Hematopoietic multipotent progenitor cell treated with erythropoietin and hydrocortisone succinate and interleukin-3 and kit ligand, for 6 days (in vitro differentiated cells): ENCODE measurements at places on chromosomes 1 and 21.
A peak's percentile ranks its signal among the peaks of the same experiment; 100 is the strongest.

DNA sequence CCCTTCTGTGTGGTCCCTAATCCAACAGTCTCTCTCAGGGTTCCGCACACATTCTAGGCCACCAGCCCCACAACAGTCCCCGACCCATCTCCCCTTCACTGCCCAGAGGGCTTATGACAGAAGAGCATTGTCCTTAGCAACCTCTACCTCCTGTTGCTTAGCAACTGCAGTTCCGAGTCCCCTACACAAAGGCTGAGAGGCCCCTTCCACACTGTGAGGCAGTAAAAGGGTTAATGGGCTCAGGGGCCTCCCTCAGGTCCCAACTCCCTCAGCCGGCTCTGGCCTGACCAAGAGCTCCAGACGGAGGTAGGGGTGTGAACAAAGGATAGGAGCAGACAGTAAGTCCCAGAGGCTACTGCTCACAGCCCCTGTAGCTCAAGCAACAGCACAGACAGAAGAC lies 4.3 kb downstream of the IGSF9 start:
- no peak for DNase-seq

- DNase-seq, result no peak
Measured at GRCh38 chr1:177872308-177872900, 97.5 kb downstream of the SEC16B start.

GRCh38 chr1:71593523-71593922 lies 512.7 kb upstream of the ZRANB2 start:
- DNase-seq, result peak; percentile 20

- DNase-seq, result no peak
Measured at GRCh38 chr1:11421443-11421842, 57.5 kb upstream of the DISP3 start.

GRCh38 chr1:3217181-3217641 lies 148.2 kb downstream of the PRDM16 start:
- no peak for DNase-seq

- no peak for DNase-seq
Measured at GRCh38 chr1:119026956-119027355, 38.8 kb upstream of the TBX15 start.

- peak; percentile 51 for DNase-seq
Measured at GRCh38 chr1:228735871-228736586, 750 bp downstream of the RHOU start.

DNA sequence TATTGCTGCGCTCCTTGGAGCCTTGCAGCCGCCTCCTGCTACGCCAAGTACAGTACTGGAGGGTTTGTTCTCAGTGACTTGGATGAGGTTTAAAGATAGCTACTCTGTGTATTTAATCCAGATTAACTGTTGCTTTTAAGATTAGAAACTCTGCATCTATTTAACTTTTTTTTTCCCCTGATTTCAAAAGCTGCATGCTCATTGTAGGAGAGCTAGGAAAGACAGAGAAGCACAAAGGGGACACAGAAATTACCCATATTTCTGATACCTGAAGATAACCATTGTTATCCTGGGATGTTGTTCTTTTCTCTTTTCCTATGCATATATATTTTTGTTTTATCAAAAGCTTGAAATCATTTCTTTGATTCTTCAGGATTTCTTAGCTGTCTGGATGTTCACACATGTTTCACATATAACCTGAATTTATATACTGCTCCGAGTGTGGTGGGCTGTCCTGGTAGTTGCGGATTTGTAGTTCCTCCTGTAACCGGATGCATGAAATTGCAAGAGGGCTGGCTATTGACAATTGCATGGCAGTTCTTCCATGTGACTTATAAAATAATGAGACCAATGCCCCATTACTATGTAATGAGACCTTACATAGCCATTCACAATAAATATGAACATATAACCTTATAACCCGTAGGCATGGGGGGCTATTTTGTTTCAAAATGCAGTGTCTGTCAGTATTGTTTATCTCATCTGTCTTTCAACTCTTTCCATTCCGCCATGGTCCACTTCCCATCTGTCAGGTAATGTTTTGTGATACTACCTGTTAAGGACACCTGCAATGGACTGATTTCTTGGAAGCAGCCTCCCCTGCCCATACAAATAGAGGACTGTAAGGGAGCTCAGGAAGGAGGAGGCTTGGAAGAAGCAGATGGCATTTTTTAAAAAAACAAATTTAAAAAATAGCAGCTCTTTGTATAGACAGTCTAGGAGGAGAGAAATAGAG lies 1.4 kb downstream of the RAVER2 start:
- DNase-seq, result peak; percentile 75

DNA sequence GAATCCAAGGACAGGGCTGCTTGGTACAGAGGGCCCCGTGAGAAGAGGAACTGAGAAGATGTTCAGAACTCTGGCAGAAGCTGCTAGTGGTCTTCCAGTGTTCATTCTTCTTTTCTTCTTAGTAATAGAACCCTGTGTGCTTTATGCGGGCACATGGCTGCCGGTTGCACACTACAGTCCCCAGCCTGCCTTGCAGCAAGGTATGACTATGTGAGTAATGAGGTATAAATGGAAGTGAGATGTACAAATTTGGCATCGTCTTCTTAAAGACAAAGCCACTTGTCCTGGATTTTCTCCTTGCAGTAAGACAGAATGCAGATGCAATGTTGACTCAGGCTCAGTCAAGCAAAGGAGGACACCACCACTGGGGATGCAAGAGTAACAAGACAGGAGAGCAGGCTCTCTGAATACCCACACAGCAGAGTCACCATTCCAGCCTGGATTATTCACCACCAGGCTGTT lies 15.0 kb upstream of the ATP1B1 start:
- DNase-seq, result no peak

DNA sequence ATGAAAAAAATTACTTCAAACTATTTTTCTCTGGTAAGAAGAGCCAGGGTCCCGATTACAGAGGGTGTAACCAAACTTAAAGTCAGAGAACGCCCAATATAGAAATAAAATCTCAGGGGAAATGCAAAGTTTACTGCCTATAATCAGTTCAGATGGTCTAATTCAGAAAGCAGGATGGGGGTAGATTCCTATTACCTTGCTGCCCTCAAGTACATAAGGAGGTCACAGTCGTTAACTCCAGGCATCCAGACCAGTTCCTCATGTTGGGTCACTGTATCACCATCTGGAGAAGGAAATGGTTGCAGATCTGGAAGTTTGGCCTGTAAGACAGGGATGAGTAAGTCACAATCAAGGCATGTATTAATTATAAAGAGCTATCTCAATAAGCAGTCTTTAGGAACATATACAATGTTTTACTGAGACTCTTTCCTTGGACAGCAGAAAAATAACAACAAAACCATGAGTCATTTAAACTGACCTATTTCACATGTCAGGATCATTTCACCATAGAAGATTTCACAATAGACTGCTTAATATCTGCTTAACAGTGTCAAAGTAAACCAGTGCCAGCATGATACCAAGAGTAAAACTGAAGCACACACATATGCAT lies 179.4 kb downstream of the SLC45A1 start:
- DNase-seq, result peak; percentile 57

- no peak for DNase-seq
Measured at GRCh38 chr1:213171711-213172110, 120.7 kb downstream of the RPS6KC1 start.

DNA sequence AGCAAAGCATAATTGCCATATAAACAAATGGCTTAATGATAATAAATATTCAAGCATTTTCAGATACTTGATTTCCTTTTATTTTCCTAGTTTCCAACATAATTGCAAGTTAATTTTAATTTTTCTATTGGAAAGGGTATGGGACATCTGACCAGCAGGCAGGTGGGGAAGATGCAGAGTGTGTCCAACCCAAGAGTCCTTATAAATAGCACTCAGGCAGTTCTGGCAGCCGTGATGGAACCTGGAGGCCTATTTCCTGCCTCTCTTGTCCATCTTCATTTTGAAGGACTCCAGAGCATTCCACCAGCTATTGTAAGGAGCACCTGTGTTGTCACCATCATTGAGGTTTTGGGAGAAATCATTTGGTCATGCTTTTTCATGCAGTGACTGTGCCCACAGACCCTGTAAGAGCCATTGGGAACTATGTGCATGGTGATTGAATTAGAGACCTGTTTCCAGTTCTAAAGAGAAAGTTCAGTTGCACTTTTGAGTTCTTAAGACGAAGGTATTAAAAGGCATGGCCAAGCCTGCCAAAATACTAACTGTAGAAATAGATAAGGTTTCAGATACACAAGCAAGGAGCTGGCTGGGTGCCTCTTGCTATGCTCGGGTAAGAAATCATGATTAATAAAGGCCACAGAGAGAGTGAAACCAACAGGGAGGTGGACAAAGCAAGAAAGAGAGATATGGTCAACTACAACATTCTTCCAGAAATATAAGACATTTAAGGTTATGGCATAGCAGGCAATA lies 92.3 kb downstream of the SPATA46 start:
- peak; percentile 60 for DNase-seq

DNA sequence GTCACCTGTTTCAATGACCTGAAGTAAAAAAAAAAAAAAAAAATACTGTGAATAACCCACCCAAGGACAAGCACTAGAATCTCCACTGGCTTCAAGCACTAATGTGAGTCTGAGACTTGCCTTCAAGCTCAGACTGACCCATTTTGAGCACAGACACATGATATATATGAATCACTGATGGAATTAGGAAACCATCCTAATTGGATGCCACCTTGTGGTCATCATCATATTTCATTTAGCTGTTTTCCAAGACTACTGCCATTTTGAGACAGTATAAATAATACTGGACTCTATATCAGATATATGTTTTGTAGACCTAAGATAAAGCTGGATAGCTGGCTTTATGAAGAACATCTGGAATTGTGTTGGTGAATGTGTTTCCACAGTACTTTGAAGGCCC lies 1232.0 kb downstream of the KCNT2 start:
- DNase-seq, result peak; percentile 10
